Lower lobe of right lung (tissue), 2 donors: ENCODE measurements at places on chromosomes 4 and X.

GRCh38 chrX:115584696-115585095, 23.7 kb downstream of the PLS3 start:
- DNase-seq, result no peak

- peak; percentile 55 for DNase-seq
These were observed 78.5 kb downstream of the ANXA3 start for GRCh38 chr4:78629991-78630541.

GRCh38 chr4:170875868-170876267, 786.1 kb upstream of the AADAT start:
- no peak for DNase-seq

- no peak for DNase-seq
These were observed 232.3 kb downstream of the FRMPD4 start for GRCh38 chrX:12370497-12370986.

GRCh38 chr4:92198711-92199110, 105.1 kb upstream of the GRID2 start:
- DNase-seq, result no peak

DNA sequence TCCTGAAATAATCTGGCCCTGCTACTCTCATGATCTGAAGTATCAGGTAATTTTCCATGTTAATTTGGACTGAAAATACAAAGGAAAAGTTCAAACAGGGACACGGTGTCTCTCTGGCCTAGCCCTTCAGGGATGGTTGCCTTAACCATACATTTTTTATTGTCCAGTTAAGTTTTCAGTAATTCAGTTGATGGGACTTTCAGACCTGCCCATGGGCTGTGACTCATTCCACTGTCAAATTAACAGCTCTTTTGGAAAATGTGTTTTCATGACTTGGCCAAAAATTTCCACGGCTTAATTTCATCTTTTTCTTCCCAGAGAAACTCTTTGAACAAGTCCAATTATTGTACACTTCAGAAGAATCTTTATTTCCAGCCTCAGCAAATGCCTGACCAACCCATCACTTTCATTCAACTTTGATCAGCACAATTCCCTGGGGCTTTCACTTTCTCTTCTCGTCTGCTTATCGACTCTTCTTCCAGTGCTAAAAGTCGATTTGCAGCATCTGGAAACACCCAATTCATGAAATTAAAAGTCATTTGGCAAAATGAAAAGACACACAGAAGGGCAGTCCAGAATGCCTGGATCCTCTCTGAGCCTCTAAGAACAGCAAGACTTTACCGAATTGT, 293.9 kb downstream of the RAB28 start:
- DNase-seq, result no peak

DNA sequence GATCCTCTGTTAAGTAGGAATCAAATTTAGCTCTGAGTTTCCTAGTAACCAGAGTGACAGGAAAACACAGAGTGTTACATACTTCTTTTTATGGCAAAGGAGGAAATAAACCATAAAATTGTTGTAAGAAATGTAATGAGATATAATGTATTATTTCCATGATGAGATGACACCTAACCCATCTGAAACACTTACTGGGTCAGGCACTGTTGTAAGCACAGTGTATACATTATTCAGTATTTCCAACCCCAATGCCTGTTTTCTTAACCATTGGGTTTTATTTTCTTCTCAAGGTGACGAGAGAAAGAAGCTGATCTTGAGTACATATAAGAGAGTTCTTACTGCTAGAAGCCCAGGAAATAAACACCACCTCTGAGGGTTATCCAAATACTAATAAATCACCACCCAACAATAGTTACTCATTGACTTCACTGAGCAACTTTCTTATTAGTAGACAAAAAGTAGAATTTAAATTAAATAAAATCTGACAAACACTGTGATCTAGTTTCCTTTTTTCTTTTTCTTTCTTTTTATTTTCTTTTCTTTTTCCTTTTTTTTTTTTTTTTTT, 4.2 kb upstream of the ENAM start:
- DNase-seq, result no peak

GRCh38 chr4:48290146-48290772, 20.6 kb upstream of the TEC start:
- DNase-seq, result no peak

GRCh38 chr4:93394545-93395081, 433.9 kb upstream of the ATOH1 start:
- no peak for DNase-seq

DNA sequence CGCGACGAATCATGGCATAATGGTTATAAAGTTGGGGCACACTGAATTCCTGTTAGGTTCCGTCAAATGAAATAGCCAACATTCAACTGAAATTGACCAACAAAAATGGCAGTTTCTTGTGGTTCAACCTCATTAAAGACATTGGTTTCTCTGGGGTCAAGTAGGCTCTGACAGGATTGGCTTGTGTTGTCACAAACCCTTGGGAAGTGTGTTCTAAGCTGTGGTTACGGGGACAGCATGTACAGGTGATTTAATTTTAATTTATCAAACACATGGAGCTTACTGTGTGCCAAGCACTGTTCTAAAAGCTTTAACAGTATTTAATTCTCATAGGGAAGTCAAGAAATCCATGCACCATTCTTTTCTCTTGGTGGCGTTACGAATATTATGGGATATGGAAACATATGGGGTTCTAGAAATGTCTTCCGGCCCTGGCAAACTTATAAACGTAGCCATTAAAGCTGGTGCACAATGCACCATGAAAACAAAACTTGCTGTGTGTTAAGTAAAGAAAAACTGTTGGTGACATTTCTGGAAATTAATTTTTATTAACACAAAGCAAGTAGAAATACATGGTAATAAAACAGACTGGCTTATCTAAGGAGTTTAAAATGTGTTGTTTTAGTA, 891 bp downstream of the XK start:
- DNase-seq, result no peak

DNA sequence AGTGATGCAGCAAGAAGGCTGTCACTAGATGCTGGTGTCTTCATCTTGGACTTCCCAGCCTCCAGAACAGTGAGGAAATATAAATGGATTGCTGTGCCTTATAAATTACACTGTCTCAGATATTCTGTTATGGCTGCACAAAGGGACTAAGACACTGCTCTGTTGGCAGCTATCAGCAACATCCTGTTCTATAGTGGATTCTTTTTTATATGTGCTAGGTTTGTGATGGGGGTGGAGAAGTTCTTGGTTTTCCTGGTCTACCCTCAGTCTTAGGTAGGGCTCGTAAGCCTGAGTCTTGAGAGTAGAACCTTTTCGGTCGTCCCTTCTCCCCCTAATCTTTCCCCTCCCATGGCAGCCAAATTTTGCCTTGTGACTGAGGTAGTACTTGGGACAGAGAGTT, 17.3 kb downstream of the STIM2 start:
- DNase-seq, result no peak

GRCh38 chr4:2281575-2282343, 19.9 kb upstream of the MXD4 start:
- no peak for DNase-seq

- no peak for DNase-seq
These were observed 294.5 kb downstream of the PDGFC start for GRCh38 chr4:156677131-156677531.

DNA sequence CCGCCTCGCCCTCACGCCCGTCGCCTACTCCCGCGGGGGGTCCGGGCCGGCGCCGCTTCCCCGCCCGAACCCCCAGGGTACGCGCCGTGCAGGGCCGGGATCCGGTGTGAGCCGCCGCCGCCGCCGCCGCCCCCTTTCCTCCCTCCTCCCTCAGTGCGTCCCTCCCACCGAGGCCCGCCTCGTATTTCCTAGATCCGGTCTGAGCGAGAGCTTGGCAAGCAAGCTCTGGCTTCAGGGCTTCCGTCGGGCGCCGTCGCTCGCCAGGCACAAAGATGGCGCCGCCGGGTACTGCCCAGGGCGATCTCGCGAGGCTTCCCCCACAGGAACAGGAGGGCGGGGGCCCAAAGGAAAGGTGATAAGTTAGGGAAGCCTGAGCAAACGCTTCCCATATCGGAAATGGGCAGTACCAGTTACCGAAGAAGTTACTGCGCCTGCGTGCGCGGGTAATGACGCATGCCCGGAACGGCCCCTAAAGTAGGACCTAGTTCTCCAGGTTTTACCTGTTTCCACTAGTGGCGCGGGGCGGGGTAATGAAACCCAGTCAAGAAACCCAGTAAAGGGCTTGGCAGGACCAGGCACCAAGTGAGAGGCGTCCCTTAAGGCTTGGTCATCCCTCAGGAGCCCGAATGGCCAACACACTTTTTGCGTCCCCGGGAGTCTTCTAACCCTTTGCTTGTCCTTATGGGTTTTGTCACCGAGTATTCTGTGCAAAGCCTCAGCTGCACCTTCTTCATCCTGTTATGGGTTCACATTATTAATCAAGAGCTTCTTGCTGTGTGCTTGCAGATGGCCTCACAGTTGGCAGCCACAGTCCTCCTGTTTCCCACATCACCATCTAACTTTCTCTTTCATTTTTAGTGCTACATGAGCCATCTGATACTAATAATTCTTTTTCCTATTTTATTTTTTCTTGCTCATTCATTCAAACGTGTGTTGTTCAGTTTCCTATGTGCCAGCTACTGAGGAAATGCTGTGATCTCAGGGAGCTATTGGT, at the start of gene TAB3:
TAB3 (minus strand) TSS at position 108 of the 994 bp plus-strand sequence. CDS start 29,666 bp downstream, outside the sequence.
- DNase-seq, result peak; percentile 95

- DNase-seq, result no peak
These were observed 43.1 kb upstream of the CYP2U1 start for GRCh38 chr4:107888237-107888636.

DNA sequence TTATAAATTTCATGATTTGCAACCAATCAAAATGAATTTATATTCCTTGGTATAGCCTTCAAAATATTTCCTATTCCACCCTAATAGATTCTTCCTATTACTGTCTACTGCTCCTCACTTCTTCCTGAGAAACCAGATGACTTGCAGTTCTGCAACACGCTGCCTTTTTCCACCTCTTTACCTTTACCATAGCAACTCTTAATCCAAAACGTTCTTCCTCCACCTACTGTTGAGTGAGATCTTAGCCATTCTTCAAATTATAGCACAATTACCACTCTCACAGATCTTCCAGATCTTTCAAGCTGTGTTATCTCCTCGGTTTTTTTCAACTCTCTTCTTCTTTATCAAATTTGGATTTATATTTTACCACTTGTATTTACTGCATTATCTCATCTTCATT, 289.8 kb downstream of the ADGRL3 start:
- no peak for DNase-seq

DNA sequence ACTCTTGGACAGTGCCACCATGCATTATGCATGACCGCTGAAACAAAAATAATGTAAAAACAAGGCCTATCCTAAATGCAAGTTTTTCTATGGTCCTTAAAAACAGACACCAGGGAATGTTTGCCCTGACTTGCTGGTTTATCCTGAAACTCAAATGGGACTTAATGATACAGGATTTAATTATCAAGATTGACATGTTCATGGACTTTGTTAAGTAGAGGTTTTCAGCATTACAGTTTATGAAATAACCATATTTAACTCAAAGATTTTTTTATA, 1.3 kb downstream of the NFKB1 start:
- no peak for DNase-seq

GRCh38 chr4:31998807-31999206, 1278.6 kb downstream of the PCDH7 start:
- DNase-seq, result no peak

DNA sequence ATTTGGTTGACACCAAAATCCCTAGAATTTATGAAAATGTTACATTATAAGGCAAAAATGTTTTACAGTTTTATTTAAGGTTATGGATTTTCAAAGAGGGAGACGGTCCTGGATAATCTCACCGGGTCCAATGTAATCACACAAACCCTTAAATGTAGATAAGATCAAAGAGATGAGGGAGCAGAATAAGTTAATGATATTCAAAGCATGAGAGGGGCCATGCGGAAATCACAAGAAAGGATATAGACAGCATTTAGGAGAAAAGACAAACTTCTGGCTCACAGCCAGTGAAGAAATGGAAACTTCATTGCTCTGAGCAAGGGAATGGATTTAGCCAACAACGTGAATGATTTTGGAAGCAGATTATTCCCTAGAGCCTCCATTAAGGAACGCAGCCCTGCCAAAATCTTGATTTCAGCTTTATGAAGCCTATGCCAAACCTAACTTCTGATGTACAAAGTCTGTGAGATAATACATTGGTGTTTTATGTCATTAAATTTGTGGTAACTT, 684.4 kb upstream of the GNPDA2 start:
- DNase-seq, result no peak

DNA sequence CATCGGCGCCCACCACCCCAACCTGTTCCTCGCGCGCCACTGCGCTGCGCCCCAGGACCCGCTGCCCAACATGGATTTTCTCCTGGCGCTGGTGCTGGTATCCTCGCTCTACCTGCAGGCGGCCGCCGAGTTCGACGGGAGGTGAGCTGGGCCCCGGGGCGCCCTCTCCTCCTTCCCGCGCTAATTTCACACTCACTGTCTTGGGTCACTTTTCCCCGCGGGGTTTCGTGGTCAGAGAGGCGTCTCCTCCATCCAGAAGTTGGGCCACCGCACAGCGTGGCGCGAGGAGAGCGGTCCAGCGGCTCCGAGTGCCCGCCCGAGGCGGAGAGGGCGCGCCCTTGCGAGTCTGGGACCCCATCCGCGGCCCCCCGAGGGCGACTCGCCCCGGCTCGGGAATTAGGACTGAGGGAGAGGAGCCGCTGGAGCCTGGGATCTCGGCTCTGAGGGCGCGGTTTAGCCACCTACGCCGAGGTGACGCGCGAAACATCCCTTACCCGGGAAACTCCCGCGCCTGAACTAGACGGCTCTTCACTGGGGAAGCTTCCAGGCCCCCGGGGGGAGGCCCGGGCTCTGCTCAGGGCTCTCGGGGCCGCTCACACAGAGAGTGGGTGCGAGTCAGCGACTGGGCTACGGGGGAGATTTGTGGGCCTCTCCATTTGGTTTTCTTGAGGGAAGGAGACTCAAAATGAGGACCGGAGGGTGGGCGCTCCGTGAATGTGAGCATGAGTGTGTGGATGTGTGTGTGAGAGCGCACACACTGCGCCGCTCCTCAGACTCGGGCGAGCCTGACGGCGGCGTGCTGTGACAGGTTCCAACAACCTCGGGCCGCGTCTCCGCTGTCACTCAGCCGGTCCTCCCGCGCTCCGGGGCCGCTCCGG, 551 bp downstream of the NPNT start:
- peak; percentile 67 for DNase-seq

- no peak for DNase-seq
These were observed 42.4 kb downstream of the KIAA0232 start for GRCh38 chr4:6824772-6825402.

DNA sequence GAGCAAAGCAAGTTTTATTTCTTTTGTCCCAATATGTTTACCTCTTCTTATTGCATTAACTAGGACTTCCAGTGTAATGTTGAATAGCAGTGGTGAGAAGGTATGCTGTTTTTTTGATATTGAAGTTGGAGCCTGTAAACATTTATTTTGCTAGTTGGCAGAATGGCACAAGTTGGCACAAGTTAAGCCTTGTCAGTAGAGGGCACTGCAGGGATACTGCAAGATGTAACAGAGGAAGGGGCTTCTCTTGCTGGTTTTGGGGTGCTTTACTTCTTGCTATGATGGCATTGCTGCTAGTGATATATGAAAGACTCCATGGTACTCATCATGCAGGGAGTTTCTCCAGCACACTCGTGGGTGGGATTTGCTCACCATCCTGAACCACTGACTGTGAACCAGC, 327.3 kb upstream of the ARX start:
- no peak for DNase-seq

DNA sequence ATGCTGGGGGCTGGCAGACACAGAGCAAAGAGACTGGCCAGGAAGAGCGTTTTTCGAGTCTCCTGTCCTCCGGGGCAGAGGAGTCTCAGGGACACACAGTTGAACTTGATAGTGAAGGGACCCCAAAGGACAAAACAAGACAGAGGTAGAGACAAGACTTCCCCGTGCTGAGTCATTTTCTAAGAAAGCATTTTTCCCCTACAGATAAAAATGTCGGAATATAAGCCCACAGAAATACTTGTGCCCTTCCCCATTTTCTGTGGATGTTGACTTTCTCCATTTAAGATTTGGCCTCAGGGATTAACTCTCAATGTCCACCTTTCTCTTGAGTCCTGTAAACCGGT, 523 bp upstream of the BTK start:
- no peak for DNase-seq
